ENCODE measurements at places on chromosomes 16 and 17.
A peak's percentile ranks its signal among the peaks of the same experiment; 100 is the strongest.

DNA sequence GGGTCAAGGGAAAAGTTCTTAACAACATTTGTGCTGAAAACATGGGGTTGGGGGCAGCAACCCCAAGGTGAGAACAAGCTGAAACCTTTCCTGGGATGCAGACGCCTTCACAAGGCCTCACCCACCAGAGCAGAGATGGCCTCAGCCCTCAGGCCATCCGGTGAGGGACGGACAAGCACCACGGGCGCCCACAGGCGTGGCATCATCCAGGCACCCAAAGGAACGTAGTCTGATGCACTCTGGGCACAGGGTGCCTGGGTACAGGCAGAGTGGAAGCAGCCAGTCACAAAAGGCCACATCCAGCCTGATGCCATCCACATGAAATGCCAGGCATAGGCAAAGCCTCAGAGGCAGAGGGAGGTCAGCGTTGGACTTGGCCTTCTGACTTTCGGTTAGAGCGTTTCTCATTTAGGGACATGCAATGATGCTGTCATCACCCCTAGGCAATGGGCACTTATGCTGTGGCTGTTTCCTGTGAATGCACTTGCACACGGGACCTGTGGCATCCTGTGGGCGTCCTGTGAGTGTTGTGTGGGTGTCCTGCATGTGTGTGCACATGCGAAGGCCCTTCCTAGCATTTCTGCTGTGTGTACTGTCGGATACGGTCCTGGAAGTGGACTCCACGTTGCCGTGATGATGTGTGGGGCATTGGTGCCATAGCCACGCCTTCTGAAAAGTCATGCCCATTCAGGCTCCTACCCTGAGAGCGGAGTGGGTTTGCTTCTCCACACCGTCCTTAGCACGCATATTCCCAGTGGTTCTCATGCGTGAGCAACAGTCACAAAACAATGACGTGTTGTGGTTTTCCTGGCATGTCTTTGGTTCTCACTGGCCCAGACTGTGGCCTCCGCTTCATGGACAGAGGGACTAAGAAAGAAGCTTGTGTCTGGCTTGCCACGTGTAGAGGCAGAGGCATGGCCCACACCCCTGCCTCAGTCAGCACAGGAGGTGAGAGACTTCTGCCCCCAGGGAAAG lies 52.7 kb upstream of the ZNF469 start:
- no peak overlapping the region for H3K27ac ChIP-seq
- H3K4me3 ChIP-seq: no peak overlapping the region
- peaks cover 4% of the 10 kb centered on the region for H3K4me1 ChIP-seq
- no peak for DNase-seq
- no peaks in the 10 kb centered on the region for H3K36me3 ChIP-seq

GRCh38 chr17:67139784-67140665 lies 95.7 kb downstream of the CACNG1 start:
- peaks cover 13% of the 10 kb centered on the region for H3K4me1 ChIP-seq
- H3K4me3 ChIP-seq: no peak overlapping the region
- peaks cover 6% of the 10 kb centered on the region for H3K36me3 ChIP-seq

GRCh38 chr17:39979893-39980350 lies 685 bp upstream of the PSMD3 start:
- peaks cover 13% of the 10 kb centered on the region for H3K36me3 ChIP-seq
- peak overlapping the region; percentile 85 for H3K27ac ChIP-seq
- peaks cover 7% of the 10 kb centered on the region for H3K27me3 ChIP-seq
- H3K4me3 ChIP-seq: peak overlapping the region; percentile 96

DNA sequence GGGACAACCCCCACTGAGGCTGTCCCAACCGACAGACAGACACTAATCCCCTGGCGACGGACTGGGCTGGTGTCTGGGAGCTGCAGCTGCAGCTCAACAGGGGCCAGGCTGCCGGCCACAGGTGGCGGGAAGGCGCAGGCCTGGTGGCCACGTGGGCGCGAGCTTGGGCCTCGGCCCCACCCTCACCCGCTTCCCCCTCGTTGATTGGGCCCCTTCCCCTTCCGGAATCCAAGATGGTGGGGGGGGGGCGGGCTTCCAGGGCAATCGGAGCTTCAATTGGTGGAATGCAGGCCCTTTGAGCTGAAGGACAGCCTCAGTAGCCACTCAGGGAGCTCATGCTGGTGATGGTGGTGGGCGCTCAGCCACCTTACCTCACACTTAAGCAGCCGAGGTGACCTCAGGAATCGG lies 8.7 kb upstream of the TBX4 start:
- peaks cover 6% of the 10 kb centered on the region for H3K27me3 ChIP-seq
- no peaks in the 10 kb centered on the region for H3K4me1 ChIP-seq
- H3K4me3 ChIP-seq: no peak overlapping the region
- H3K36me3 ChIP-seq: no peaks in the 10 kb centered on the region

DNA sequence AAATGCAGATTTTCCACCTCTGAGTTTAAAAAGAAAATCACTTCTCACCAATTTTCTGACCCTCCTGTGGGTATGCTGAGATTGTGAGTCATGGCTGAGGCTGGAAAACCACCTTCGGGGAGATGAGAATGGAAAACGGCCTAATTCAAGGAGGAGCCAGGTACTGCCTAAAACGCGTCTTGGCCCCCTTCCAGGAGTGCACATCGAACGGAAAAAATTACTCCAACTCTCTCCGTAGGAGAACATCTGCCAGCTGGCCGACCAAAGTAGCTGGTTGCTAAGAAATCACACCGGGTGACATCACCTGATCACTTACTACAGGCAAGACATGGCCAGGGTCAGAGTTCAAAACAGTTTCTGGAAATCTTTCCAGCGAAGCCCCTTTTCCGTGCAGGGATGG lies 107.6 kb downstream of the ZNF423 start:
- no peaks in the 10 kb centered on the region for H3K36me3 ChIP-seq
- H3K27ac ChIP-seq: no peak overlapping the region
- no peak for DNase-seq
- no peaks in the 10 kb centered on the region for H3K4me1 ChIP-seq
- no peaks in the 10 kb centered on the region for H3K27me3 ChIP-seq

GRCh38 chr17:67947325-67947813 lies 48.9 kb downstream of the C17orf58 start:
- no peaks in the 10 kb centered on the region for H3K27me3 ChIP-seq
- no peak overlapping the region for H3K27ac ChIP-seq
- no peak for DNase-seq
- no peak overlapping the region for H3K4me3 ChIP-seq
- H3K4me1 ChIP-seq: no peaks in the 10 kb centered on the region

DNA sequence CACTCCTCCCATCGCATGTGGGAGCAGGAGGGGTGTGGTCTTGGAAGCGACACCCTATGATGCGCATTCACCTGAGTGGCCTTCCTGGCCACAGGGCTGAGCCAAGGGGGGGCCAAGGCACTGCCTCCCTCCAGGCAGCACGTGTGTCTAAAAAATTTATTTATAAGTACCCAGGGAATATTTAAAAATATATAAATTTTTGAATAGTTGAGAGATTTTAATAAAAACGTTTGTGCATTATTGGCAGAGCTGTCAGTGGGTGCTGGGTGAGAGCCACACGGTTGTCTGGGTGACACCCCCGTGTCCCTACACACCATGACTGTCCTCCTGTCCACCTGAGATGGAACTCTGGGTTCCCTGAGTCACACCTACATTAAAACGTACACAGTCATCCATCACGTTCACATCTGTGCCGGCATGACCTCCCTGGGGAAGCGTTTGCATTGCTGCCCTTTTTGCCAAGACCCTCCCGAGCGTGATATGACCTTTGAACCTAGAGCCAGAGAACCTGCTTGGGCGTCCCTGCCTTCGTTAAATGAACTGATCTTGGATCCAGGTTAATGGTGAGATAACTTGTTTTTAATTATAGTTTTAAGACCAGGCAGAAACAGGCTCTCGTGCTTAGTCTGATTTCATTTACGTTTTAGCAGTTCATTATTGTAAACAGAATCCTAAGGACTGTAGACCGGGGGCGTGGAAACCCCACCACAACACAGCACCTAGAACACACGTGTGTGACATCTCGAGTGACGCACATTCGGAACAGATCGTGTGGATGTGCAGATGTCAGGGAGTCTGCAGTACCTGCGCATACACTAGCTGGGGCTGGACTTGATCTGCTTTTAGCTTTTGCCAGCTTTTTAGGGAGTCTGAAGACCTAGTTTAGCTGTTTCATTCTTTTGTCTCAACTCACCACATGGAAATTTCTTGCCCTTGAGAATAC lies 192.8 kb upstream of the CHMP6 start:
- H3K4me3 ChIP-seq: no peak overlapping the region
- no peaks in the 10 kb centered on the region for H3K4me1 ChIP-seq
- no peaks in the 10 kb centered on the region for H3K27me3 ChIP-seq

- no peak overlapping the region for H3K4me3 ChIP-seq
- no peaks in the 10 kb centered on the region for H3K36me3 ChIP-seq
- no peaks in the 10 kb centered on the region for H3K4me1 ChIP-seq
- no peak for DNase-seq
- no peak overlapping the region for H3K27ac ChIP-seq
- H3K27me3 ChIP-seq: peaks cover 4% of the 10 kb centered on the region
These were observed 15.7 kb upstream of the CCL1 start for GRCh38 chr17:34378664-34379101.

- H3K4me3 ChIP-seq: no peak overlapping the region
- H3K36me3 ChIP-seq: no peaks in the 10 kb centered on the region
- H3K27me3 ChIP-seq: no peaks in the 10 kb centered on the region
- H3K27ac ChIP-seq: no peak overlapping the region
These were observed 811.1 kb downstream of the KCNJ18 start for GRCh38 chr17:22503322-22503899.

- H3K27ac ChIP-seq: no peak overlapping the region
- DNase-seq: no peak
- H3K36me3 ChIP-seq: no peaks in the 10 kb centered on the region
- H3K4me1 ChIP-seq: no peaks in the 10 kb centered on the region
- no peak overlapping the region for H3K4me3 ChIP-seq
These were observed 4.8 kb upstream of the SHISA9 start for GRCh38 chr16:12896562-12896961.

Data from T-cell (primary cell).